ENCODE measurements at places on chromosomes 12 and 14.

GRCh38 chr12:124487834-124488165 is 79.6 kb downstream of the NCOR2 start:
- DNase-seq = no peak

DNA sequence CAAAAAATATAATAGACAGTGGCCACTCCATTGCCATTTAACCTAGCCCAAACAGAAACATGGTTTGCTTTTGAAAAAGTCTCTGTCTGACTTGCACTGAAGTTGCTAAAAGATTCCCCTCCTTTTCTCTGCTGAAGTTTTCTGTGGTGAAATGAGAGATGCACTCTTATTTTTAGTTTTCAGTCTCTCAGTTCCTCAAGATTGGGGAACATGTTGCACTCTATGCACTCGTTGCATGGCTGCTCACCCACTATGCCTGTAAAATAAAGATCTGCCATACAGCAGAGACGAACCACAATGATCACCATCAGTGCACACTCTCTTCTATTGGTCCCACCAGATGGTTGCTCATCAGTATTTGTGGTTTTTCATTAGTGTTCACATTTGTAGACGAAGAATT is 13.1 kb upstream of the DAAM1 start:
- no peak for DNase-seq

DNA sequence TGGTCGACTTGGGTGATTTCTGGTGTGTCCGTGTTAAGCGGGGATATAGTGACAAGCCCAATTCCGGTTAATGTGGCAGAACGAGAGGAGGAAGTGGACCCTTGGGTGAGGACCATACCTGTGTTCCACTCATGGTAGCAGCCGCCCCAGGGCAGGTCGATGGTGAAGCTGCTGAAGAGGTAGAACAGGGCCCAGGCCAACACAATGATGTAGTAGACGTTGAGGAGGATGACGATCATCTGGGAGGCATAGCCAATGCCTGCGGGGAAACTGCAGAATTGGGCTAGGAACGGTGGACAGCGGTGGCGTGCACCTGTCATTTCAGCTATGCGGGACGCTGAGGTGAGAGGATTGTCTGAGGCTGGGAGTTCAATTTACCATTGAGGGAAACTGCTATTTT is 20.1 kb downstream of the SLC6A13 start:
- no peak for DNase-seq

DNA sequence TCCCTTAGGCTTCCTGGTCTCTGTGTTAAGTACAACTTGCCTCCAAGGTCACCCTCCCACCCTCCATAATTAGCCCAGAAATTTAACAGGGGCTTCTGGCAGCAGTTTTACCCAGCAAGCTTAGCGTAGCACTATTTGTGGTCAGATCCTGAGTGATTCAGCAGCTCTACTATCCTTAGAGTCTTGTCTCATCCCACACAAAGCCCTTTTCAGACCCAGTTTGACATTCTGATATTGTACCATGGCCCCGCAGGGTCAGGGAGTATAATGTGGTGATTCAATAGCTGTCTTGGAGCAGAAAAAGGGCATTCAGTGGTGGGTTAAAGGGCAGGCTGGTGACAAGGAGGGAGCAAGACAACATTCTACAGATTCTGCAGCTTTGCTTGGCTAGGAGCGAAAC is 153.8 kb upstream of the DDHD1 start:
- DNase-seq = no peak

- no peak for DNase-seq
Measured at GRCh38 chr12:120479458-120479857, 9.9 kb upstream of the SRSF9 start.

- no peak for DNase-seq
Measured at GRCh38 chr12:131861261-131862083, 33.0 kb upstream of the ULK1 start.

DNA sequence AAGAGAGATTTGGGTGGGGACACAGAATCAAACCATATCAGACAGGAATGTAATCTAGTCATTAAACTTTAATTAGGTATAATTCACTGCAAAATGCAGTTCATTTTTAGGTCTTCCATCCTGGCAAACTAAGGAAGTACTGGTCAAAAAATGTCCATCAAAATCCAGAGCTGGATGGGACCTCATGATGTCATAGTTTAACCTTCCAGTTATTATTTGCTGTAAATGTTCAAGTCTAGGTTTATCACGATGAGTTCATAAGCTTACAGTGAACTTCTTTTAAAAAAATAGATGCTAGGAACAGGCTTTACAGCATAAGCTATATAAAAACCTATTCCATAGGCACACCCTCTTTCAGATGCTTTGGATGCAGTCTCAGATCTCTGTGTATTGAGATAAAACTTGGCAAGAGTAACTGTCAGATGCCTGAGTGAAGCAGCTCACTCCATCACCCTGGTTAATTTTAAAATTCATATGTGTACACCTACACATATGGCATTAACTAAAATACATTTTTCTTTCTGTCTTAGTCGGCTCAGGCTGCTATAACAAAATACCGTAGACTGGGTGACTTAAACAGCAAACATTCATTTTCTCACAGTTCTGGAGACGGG is 7.9 kb downstream of the SSPN start:
- no peak for DNase-seq

DNA sequence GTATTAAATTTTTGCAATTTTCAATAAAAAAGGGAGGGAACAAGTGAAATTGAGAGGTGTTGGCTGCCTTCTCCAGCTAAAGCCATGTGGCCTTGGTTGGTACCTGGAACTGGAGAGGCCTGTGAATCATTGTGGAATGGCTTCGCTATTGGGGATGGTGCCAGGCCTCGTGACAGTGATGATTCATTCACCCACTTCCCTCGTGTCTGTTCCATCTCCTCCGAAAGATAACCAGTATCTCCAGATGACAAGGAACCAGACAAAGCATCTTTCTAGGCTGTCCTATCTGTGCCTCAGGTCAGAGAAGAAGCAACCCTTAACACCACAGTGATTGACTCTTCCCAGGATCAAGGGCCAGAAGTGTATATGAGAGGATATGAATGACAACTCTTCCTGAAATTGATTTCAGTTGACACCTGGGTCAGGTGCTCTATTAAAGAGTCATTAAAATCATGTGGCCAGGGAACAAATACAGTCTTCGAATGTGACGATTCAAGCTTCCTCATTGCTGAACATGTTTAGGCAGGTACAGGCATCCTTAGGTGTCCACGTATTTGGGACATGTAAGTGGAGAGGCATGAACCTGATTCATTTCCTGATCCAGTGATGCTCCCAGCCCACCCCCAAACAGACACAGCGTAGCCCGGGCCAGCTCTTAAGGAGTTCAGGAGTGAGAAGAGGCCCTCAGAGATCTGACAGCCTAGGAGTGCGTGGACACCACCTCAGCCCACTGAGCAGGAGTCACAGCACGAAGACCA is at the start of gene RNASE7:
TSS of gene RNASE7 (plus strand) at position 687 of the 758 bp plus-strand sequence. CDS start 631 bp downstream, outside the sequence.
- no peak for DNase-seq

DNA sequence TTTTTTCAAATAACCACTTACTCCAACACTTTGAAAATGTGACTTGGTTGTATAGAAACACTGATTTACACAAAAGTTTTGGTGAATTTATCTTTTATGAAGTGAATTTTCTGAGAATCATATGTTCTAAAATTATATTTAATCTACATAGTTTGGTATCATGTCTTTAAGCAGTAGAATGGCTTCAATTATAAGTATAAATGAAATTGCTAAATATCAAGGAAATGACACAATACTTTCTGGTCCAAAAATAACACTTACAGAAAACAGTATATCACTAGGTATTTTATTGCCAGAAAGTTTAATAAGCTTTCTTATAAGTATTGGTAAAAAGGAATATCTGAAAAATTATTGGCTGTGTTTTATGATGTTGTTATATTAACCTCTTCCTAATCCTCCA is 90.9 kb downstream of the SRGAP1 start:
- DNase-seq = no peak

DNA sequence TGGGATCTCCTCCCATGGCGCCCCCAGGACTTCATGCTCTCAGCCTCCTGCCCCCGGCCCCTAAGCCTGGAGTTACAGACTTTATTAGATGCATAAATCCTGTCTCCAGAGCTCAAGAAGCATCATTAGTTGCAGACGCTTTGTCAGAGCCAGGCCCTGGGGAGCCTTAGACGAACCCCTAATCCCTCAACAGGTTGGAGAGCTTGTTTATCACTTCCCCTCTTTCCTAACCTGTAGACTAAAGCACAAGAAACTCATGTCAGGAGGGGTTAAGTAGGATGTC is 260 bp upstream of the NPFF start:
- DNase-seq = no peak

- no peak for DNase-seq
Measured at GRCh38 chr12:62916632-62917425, 18.1 kb downstream of the PPM1H start.

- DNase-seq = no peak
Measured at GRCh38 chr12:81546811-81547210, 212.3 kb downstream of the PPFIA2 start.

DNA sequence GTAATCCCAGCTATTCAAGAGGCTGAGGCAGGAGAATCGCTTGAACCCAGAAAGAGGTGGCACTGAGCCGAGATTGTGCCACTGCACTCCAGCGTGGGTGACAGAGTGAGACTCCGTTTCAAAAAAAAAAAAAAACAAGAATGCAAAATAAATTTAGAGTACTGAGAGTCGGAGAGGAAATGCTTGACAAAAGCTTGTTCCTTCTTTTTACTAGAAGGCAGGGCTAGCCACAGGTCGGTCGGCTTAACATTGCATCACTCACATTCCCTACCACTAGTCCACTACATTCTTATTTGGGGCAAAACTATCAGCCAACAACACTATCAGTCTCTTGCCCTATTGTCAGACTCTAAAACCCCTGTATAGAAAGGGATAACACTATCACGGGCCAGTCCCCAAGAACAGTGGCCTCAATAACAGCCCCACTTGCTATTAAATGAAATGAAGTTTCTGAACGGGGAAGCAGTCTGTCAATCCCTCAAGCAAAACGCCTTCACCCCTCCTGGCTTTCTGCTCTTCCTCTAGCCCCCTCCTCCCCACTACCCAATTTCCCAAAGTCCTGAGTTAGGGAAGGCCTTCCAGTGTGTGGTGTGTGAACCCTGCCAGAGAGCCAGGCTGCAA is 1.0 kb downstream of the RNF41 start:
- DNase-seq = no peak

GRCh38 chr14:67940486-67941455 is 121.2 kb downstream of the RAD51B start:
- DNase-seq = no peak

DNA sequence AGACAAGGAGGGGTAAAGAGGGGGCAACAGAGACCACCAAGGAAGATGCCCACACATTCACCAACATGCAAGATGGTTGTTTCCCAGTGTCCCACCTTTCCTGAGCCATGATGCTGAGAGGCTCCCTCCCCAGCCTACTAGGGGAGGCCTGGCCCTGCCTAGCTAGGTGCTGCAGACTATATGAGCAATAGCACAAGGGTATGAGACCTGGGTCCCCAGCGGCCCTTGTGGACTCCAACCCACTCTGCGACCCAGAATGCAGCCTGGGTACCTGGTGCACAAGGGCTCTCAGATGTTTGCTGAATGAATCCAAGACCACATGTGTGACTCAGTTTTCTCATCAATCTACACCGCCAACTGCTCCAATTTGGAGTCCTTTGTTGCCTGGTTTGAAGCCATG is 13.9 kb downstream of the TGFB3 start:
- no peak for DNase-seq

GRCh38 chr12:101027816-101028215 is 182.2 kb downstream of the SLC5A8 start:
- no peak for DNase-seq

DNA sequence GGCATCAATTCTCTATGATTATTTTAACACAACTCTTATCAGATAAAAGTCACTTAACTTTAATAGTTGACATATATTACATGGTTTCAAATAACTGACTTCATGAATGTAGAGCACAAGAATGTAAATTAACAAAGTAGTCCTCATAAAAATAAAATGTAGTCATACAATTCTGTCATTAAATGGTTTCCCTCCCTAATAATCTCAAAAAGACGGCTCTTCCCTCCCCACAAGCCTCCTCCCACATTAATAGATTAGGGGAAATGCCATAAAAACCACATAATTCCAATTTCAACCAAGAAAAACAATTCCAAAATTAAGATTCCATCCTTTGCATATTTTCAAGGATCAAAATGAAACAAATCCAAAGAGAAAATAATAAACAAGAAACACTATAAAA is 36.7 kb downstream of the SPTLC2 start:
- no peak for DNase-seq

DNA sequence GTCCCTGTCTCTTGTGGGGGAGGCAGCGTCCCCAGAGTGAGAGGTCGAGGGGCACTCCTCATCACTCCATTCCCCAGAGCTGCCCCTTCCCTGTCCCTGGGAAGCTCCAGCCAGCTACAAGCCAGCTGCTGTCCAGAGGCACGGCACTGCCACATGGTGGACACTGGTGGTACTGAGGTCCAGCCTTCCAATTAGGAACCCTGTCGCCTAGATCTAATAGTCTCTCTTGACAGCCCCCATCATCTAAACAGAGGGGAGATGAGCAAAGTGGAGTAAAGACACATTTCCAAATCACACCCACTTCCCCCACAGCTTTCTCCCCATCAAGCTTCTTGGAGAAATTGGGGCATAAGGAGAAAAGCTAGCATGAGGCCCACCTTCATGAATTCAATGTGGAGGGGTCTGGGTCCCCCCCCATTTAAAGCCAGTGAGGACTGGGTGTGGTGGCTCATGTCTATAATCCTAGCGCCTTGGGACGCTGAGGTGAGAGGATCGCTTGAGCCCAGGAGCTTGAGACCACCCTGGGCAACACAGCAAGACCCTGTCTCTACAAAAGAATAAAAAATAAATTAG is 2.1 kb upstream of the INHBE start:
- no peak for DNase-seq

- DNase-seq = no peak
Measured at GRCh38 chr14:77065851-77066577, 32.0 kb upstream of the CIPC start.

GRCh38 chr12:76470028-76470939 is 89.3 kb downstream of the OSBPL8 start:
- no peak for DNase-seq

- no peak for DNase-seq
Measured at GRCh38 chr12:4905316-4905715, 4.4 kb upstream of the KCNA1 start.

Data from NCI-H2081 treated with DMSO at 0.1 percent for 48 hours (cell line).